ENCODE measurements at places on chromosomes 1 and 21.

DNA sequence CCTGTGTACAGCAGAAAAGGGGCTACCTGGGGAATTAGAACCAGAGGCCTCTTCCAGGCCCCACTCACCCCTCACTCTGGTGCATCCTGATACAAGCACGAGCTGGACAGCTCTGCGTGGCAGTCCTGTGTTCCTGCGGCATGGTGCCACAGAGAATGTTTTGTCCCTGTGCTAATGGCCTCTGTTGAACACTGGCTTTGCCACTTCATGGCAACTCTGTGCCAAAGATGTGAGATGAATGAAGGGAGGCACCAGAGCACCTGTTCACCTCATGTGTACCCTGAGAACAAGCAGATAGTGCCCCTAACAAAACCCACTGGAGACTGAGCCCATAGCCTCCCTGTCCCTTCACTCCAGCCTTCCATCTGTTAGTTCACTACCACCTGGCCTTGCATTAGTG, 199.3 kb upstream of the COA6 start:
- DNase-seq: no peak

DNA sequence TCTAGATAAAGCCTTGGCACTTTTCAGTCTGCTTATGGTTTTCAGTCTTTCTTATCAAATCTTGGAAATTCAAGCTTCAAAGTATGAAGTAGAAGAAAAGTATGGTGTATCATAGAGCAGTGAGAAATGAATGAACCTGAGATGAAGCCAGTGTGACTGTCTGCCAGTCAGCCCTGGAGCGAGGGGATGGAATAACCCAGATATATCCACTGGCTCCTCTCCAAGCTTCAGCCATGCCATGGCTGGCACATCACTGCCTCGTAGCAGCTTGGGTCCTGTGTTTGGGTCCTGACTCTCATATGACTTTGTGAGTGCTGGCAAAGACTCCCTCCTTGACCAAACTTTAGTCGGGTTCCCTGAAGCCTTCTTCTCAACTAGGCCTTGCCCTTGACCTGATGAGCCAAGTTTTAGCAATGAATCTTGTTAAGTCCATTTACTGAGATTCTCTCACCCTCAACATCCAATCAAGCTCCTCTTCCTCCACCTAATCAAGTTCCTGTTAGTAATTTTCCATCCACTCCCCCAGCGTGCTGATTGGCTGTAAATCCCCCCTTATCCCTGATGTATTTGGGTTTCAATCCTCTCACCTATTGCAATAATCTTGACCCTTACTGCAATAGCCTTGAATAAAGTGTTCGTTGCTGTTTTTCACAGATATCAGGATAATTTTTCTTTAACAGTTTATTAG, 62.5 kb upstream of the PRDX6 start:
- no peak for DNase-seq

GRCh38 chr1:204042516-204042915, 30.4 kb upstream of the SOX13 start:
- no peak for DNase-seq

- no peak for DNase-seq
Measured at GRCh38 chr1:227632325-227632724, 69.0 kb downstream of the ZNF678 start.

GRCh38 chr1:38046333-38046883, at the start of gene POU3F1:
Gene POU3F1, minus strand, starts transcription at chr1:38046793. Its CDS starts 50 bp downstream, at chr1:38046743.
- no peak for DNase-seq

DNA sequence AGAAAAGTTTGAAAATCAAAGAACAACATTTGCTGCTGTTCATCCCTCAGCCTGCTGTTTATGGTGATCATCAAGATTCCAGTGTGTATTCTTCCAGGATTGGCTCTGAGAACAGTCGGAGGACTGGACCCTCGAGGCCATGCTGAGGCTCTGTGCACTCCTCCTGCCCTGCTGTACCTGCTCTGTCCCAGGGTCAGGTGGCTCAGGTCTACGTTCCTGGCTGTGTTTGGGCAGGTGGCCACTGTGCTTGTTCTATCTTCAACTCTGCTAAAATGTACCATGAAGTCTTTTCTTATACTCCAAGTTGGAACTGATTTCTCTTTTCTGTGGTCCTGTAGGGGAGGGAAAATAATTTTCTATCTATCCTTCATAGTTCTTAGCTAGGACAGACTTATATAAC, 175.9 kb downstream of the RWDD3 start:
- no peak for DNase-seq

- DNase-seq: no peak
Measured at GRCh38 chr1:115230281-115230680, 107.8 kb downstream of the NGF start.

GRCh38 chr1:13799502-13800283, 99.7 kb downstream of the PRDM2 start:
- DNase-seq: no peak

DNA sequence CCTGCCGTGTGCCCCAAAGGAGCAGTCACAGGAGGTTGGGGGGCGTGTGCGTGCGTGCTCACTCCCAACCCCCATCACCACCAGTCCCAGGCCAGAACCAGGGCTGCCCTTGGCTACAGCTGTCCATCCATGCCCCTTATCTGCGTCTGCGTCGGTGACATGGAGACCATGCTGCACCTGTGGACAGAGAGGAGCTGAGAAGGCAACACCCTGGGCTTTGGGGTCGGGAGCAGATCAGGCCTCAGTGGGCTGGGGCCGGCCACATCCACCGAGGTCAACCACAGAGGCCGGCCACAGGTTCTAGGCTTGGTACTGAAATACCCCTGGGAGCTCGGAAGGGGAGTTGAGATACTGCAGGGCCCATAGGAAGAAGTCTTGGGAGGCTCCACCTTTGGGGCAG, 23.5 kb downstream of the COL6A1 start:
- DNase-seq: no peak

DNA sequence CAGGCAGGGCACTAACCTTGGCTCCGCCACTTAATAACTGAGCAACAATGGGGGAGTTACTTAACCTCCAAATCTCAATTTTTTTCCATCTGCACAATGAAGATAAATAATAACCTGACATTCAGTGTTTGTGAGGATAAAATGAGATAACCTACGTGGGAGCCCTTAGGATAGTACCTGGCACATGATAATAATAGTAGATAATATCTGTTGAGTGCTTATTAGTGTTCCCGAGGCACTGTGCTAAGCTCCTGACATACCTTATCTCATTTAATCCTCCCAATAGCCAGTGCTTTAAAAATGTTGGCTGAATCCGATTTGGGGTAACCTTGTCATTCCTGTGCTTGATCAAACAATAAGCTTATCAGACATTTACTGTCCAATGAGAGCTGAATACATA, 128.7 kb upstream of the UBE2U start:
- DNase-seq: no peak

- no peak for DNase-seq
Measured at GRCh38 chr1:172601046-172601630, 57.8 kb upstream of the FASLG start.

DNA sequence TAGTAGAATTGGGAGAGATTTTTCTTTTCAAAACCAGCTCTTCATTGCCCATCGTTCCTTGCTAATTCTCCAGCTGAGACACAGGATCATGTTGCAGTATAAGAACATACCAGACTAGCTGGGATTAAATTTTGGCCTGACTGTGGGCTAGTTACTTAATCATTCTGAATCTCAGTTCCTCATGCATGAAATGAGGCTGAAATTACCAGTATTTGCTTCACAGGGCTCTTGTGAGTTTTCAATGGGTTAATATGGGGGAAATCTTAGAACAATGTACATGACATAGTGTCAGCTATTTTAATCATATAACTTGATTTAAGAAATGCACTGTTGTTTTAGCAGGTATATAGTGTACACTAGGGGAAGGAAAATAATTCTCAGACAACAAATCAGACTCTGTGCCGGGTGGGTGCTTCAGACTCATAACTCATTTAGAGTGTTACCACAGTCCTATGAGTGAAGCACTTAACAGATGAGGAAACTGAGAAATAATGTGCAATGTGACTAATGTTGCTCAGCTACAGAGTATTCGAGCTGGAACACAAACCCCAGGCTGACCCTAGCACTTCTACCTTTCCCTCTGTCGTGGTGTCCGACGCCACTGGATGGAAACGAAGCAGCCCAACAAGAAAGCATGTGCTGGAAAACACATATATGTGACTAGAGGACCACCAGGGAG, 137.6 kb upstream of the SGIP1 start:
- DNase-seq: no peak

DNA sequence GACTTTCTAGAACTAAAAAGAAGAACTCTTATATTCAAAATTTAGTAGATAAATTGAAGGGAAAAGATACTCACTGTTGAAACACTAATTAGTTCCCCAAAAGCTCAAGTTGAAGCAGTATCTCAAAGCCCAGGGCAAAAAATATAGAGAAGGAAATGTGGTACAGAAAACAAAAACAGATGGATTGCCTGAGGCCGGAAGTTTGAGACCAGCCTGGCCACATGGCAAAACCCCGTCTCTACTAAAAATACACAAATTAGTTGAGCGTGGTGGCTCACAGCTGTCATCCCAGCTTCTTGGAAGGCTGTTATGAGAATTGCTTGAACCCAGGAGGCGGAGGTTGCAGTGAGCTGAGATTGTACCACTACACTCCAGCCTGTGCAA, 36.0 kb downstream of the FAM177B start:
- DNase-seq: no peak

GRCh38 chr21:39523399-39523798, 71.6 kb downstream of the SH3BGR start:
- no peak for DNase-seq

- peak; percentile 26 for DNase-seq
Measured at GRCh38 chr21:36350282-36350910, 30.4 kb downstream of the MORC3 start.

DNA sequence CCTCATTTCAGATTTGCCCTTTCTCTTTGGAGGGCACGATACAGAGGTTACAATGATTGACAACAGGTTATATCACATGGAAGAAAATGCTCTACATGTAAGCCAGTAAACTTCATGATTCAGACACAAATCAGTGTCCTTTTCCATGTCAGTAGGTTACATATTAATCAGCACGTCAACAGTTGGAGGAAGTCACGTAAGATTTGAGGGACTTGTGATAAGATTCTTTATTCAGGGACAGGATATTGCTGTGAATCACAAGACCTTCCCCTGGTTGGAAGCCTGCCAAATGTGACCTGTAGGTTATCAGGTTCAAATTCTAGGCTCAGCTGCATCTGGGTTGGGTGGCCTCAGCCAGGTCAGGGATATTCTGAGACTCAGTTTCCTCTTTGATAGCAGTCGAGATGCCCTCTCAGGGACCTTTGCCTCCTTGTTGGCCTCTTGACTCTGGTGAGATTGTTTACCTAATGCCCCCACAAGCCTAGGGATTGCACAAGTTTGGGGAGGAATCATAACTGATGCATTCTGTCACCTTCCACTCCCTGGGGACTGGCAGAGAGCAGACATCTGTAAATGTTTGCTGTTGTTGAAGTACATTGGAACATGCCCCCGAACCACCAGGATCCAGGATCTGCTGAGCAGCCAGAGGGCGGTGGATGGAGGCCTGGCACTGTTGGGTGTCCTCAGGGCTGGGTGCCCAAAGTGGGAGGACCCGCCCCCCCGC, 31.9 kb downstream of the SERINC2 start:
- no peak for DNase-seq

GRCh38 chr1:158249646-158250045, 4.6 kb upstream of the CD1A start:
- DNase-seq: no peak

DNA sequence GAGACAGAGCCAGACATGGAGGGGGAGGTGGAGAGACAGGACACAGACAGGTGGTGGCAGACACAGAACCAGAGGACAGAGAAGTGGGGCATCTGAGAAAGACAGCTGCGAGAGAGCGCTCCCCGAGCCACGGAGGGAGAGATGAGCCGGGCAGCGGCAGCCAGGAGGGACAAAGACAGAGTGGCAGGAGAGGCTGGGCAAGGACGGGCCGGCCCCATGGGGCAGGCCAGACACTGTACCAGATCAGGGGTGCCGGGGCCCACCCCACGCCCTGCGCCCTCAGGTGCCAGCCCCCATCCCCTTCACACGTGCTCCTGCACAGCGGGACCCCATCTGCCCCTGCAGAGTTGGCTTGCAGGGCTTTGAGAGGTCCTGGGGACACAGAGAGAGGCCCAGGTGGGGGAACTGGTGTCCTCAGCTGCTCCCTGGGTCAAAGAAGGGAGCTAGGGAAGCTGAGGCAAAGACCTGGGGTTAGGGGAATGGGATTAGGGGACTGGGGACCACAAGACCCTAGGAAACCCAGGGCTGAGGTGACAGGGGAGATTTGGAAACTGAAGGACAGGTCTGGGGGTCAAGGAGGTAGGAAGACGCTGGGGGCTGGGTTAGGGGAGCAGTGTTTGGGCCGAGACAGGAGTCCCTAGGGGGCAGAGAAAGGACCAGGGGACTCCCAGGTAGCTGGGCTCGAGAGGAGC, 643 bp downstream of the FNDC5 start:
- DNase-seq: no peak

DNA sequence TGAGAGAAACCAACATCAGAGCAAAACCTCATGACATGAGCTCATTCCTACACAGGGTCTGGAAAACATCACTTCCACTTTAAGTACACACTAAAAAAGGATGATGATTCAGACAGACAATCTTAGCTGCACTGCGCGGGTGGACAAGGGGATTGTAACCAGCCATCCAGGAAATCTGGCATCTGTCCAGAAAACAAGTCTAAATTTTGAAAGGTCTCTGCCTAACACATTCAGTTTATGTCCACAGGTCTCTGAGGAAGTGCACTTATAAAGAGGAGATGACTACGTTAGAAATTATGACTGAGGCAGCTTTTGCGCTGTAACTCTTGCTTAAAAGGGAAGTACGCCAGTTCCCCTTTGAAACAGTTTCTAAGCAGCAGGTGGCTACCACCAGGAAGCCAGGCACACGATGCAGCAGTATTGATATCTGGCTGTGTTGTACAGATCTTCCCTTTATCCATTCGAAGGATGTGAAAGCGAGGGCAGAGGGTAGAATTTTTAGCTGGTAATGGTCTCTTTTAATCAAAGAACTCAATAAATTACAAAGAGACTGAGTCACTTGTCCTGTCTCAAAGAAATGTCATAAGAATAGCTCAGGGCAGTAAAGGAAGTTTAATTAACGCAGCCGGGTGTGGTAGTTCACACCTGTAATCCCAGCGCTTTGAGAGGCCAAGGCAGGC, 128.0 kb downstream of the SETD4 start:
- peak; percentile 65 for DNase-seq

DNA sequence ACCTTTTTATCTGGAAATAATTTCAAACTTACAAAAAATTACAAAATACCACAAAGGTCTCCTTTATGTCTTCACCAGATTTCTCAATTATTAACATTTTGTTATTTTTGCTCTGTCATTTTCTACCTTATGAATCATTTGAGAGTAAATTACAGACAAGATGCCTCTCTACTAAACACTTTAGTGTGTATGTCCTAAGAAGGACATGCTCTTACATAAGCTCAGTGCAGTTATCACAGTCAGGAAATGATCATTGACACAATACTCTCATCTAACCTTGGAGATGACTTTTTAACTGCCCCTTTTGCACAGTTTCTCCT, 378.9 kb upstream of the RUNX1 start:
- no peak for DNase-seq

- DNase-seq: no peak
Measured at GRCh38 chr1:46310321-46310720, 6.8 kb downstream of the UQCRH start.
